ENCODE measurements at places on chromosomes 3 and 15.

- DNase-seq: no peak
Observed at GRCh38 chr15:99275525-99276128, 24.3 kb downstream of the LRRC28 start.

GRCh38 chr3:172694573-172695246 is 16.2 kb downstream of the NCEH1 start:
- no peak for DNase-seq

DNA sequence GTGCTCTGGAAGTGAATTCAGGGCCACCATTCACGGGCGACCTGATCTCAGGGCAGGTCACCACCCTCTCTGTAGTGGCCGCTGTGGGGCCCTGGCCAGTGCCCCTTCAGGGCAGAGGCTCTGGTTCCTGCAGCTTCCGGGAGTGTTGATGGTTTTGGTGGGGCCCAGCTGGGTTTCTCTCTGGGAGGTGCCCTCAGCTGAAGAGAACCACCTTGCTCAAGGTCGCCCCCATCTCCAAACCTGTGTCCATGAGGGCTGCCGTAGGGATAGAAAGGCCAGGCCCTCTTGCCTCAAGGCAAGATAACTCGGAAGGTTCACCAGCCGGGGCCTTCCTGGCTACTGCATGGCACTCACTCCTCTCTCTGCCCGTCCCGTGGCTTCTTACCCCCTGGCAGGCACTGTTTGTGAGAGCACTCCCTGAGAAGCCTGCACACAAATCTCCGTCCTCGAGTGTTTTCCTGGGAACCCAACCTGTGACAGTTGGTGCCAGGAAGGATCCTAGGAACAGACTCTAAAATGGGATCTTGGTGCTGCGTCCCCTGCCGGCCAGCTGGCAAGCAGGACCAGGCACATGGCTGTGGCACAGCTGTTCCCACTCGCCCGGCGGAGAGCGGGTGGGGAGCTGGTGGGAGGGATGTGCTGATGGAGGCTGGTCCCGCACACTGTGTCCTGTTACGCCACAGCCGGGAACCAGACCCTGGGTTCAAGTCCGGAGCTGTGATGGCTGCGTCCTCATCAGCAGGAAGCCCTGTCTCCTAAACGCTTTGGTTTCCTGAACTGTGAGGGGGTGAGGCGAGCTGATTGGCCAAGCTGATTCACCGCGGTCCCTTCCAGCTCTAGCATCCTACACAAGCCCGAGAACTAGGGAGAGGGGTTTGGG is 23.2 kb upstream of the PIGZ start:
- no peak for DNase-seq

GRCh38 chr3:69423463-69424155 is 37.7 kb upstream of the FRMD4B start:
- no peak for DNase-seq

- no peak for DNase-seq
Observed at GRCh38 chr3:46541835-46542234, 24.3 kb downstream of the LRRC2 start.

DNA sequence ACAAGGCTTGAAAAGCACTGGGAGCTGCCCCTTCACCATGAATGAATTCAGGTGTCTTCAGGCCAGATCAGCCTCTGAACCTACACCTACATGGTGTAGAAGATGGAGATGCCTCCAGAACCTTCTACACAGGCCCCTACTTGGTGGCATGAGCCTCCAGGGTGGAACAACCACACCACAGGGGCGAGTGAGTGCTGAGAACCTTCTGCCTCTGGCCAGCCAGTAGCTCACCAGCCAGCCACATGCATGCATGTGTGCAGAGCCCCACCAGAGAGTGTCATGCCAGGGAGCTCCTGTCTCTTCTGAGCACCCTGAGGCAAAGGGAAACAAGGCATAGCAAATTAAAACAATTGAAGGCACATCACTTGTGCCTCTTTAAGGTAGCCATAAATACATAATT is 161.8 kb upstream of the TOPAZ1 start:
- no peak for DNase-seq

DNA sequence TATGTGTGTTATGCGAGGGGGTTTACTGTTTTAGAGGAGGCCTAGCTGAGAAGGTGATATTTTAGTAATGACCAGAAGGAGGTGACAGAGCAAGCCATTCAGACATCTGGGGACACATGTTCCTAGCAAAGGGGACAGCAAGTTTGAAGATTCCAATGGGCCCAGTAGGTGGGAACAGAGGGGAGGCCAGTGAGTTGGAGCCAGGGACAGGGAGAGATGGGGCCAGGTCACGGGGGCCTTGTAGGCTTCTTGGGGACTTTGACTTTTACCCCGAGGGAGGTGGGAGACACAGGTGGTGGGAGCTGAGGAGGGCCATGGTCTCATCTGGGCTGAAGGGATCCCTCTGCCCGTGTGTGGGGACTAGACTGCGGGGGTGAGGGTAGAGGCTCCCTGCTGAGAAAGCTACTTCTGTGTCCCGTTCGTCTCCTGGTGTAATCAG is 72.5 kb downstream of the MGLL start:
- DNase-seq: no peak

DNA sequence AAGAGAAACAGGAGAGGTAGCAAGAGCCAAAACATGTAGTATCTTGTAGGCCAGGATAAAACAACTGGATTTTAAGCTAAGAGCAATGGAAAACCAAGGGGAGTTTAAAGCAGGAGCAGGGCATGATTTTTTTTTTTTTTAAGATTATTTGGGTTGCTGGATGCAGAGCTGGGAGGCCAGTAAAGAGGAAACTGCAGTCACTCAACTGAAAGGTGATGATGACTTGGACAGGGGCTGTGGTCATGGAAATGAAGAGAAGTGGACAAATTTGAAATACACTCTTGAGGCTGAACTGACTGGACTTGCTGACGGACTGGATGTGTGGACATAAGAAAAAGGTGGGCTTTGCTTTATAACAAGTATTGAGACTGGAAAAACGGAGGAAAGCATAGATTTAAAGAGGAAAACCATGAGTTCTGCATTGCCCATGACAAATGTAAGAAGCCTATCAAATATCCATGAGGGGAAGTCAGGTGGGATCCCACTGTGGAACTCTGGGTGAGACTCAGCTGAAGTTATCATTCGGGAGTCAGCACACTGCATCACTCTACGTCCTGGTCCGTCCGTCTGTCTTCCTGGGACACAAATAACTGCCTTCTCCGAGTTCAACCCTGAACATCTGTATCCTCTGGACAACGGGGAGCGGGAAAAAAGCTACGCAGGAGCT is 688 bp downstream of the XPC start:
- DNase-seq: no peak

GRCh38 chr3:58072052-58072762 is 64.0 kb downstream of the FLNB start:
- DNase-seq: peak; percentile 98

GRCh38 chr3:104102386-104102785 is 1264.3 kb upstream of the ALCAM start:
- peak; percentile 22 for DNase-seq

DNA sequence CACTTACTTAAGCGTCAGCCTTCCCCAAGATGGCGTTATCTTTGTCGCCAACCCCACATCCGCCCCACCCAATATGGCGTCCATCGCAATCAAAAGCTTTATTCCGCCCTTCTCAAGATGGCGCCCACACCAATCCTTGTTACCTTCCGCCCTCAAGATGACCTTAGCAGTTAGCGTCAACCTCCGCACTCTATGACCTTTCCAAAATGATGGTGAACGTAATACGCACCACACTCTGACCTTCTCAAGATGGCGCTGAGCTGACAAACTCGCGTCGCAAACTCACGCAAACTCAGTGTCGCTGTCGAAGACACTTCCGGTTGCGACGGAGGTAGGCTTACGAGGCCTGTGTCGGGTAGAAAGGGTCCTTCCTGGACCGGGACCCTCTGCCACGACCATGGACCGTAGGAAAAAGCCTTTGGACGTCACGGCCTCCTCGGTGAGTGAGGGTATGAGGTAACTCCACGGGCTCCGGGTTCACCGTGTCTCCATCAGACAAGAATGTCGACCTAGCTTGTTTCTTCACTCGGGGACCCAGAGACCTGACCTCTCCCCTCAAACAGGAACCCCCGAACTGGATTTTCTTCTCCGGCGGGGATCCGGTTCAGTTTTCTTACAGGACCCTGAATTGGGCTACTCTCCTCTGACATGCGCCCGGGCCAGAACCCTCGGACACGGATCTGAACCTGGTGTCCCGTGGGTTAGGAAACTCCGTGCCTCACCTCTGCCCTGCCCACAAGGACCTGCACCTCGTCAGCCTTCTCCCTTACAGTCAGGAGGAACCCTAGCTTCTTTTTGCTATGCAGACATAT is at the start of gene CCDC174:
TSS of gene CCDC174 (plus strand) at position 323 of the 812 bp plus-strand sequence. CDS start at position 398, 75 bp downstream.
- DNase-seq: peak; percentile 96

GRCh38 chr3:380801-381200 is 184.2 kb downstream of the CHL1 start:
- no peak for DNase-seq

DNA sequence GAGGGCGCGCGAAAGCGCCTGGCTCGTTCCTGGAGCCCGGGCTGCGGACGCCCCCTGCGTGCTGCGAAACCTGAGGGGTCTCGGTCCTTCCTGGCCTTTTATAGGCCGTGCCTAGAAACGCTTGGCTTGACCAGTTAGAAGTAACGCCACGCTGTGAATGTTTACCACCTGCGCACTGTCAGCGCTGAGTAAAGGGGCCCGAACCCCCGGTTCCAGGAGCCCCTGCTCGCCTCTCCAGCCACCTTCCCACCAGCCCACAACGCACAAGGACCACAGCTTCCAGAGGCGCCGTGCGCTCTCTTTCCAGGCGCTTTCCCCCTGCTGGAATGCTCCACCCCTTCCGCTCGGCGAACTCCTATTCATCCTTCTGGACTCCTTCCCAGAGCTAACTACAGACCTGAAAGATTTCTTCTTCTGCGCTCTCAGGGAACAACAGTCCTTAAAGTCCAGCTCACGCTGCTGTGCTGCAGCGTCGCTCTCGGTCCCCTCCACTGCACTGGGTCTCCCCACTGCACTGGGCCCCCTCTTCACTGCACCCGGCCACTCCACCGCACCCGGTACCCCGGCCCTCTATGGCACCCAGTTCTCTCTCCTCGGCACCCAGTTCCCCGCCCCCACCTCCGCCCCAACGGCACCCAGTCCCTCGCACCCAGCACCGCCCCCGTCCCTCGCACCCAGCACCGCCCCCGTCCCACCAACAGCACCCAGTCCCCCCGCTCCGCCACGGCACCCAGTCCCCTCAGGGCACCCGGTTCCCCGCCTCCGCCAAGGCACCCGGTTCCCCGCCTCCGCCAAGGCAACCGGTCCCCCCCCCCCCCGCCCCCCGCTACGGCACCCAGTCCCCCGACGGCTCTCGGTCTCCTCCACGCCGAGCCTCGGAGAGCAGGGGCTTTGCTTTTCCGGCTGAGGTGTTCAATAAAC is 69.8 kb downstream of the SQOR start:
- no peak for DNase-seq

- DNase-seq: no peak
Observed at GRCh38 chr3:138812806-138813205, 21.9 kb downstream of the PIK3CB start.

- DNase-seq: no peak
Observed at GRCh38 chr15:70701171-70701570, 62.2 kb downstream of the UACA start.

DNA sequence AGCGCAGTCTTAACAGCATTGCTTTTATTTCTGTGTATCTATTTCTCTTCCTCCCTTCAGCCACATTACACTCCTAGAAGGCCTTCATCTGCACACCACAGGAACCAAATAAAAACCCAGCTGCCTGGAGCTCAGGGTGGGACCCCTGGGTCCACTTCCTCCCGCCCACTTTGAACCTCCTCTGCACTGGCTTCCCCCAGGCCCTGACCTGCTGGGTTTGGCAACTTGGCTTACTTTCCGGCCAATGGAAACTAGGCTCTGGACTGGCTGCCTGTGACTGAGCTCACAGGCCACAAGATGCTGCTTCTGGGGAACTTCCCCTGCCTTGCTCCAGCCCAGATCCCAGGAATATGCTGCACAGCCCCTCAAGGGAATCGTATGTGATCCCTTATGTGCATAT is 89.8 kb downstream of the SEMA5B start:
- no peak for DNase-seq

DNA sequence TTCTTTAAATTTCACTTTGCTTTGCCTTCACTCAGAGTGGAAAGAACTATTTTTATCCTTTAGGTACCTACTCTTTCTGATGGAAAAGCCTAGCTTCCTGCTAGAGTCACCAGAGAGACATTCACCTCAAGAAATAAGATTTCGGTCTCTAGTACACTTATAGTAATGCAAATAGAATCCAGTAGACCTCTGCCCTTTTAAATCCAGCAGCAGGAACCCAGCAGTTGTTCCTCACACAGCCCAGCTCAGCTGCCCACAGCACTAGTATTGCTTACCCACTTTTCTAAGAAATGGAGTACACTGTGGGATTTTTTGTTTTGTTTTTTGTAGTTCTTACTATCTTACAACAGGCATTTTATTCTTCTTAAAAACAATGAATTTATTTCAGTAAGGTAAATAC is 497.0 kb upstream of the CCDC54 start:
- DNase-seq: no peak

DNA sequence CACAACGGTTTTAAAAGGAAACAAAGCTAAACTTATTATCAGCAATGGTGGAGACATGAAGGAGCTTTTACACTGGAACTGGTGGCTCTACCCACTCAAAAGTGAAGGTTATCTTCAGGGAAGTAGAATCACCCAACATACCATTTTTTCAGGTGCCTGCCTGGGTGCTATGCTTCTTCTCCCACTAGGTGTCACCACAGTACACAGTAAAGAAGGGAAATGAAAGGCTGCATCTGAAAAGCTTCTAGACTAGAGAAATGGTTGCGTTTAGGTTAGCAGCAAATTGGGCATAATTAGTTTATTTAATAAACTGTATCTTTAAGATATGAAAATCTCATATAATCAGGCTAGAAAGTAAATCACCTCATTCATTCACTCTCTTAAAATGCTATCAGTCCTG is 47.0 kb upstream of the SELENOK start:
- DNase-seq: peak; percentile 35

- DNase-seq: no peak
Observed at GRCh38 chr15:79540551-79540950, 108.4 kb downstream of the MINAR1 start.

DNA sequence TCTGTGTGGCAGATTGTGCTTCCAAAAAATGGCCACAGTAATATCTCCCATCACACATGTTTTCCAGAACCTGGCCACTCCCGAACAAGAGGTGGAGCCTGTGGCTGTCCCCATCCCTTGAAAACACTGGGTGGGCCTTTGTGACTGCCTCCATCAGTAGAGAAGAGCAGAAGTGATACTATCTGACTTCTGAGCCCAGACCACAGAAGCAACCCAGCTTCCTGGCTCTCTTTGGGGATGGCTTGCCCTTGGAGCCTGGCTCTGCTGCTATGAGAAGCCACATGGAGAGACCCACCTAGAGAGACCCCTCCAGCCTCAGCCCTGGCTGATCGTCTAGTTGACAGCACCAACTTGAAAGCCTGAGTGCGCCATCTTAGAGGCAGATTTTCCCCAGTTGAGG is 39.8 kb upstream of the CMTM8 start:
- DNase-seq: no peak

DNA sequence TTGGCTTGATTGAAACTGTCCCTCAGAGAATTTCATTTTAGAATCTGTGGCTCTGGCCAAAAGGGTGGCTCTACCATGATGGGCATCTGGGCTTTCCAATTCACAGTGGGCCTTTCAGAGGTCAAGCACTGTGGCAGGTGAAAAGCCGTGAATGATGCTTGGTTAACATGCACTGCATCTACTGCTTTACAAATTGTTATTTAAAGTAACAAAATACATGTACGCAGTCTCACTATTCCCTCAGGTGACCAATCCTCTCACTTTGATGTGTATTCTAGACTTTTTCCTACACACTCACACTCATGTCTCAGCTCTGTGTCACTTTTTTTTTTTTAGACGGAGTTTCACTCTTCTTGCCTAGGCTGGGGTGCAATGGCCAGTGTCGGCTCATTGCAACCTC is 70.5 kb downstream of the MGLL start:
- DNase-seq: no peak

- DNase-seq: no peak
Observed at GRCh38 chr3:162521669-162522068, 1025.1 kb downstream of the OTOL1 start.
